ENCODE measurements at places on chromosomes 1 and 21.

GRCh38 chr1:151905070-151905442, 4.3 kb downstream of the THEM4 start:
- no peak for DNase-seq

DNA sequence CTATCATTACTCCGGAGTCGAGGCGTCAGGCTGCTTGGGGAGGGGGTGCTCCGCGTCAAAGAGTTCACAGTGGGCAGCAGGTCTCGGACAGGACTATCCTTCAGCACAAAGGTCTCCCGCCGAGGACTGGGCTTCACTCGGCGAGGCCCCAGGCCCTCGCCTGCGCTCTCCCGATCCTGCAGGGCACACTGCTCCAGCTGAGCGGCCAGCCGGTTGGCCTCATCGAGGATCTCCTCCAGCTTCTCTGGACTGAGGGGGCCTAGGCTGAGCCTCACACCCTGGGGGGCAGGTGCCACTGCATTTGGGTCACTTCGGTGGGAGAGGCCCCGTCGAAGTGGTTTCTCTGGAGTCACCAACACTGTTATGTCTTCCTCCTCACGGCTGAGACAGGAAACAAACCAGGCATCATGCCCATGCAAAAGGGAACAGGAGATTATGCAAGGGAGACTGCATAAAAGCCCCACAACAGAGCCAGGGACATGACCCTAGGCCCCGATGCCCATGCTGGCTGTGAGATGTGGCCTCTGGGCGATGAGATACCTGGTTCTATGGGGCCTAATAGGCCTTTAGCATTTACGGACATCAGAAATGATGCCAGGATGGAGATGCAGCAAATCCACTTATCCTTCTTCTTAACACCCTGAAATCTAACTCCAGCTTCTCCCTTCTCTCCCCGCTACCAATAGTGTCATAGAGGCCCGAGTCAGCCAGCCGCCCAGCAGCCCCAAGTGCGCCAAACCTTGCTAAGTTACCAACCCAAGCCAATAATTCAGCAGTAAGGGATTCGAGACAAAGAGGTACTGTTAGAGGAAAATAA, 1.1 kb downstream of the PSRC1 start:
- DNase-seq: no peak

- DNase-seq: no peak
These were observed 150.8 kb downstream of the FASLG start for GRCh38 chr1:172809750-172810149.

GRCh38 chr1:165844114-165844798, 16.8 kb downstream of the UCK2 start:
- DNase-seq: no peak

GRCh38 chr1:214650664-214651063, 47.7 kb downstream of the CENPF start:
- no peak for DNase-seq

- DNase-seq: no peak
These were observed 30.5 kb upstream of the POFUT2 start for GRCh38 chr21:45318146-45318555.

DNA sequence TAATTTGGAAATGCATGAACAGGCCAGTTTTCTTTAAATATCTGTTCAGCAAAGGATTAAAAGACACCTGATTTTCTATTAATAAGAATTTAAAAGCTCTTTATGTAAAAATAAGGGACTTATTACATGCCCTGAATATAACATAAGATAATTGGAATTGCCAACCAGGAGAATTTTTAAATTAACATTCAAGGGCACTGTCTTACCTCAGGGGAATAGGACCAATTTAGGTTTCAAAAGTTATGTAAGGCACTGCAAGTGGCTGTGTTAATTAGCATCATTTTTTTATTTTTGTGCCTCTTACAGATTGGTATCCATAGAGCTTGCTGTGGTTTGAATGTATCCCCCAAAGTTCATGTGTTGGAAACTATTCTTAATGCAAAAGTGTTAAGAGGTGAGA, 1.3 kb upstream of the NEK2 start:
- DNase-seq: no peak

- DNase-seq: no peak
These were observed 77.7 kb downstream of the SLC16A1 start for GRCh38 chr1:112878321-112878720.

DNA sequence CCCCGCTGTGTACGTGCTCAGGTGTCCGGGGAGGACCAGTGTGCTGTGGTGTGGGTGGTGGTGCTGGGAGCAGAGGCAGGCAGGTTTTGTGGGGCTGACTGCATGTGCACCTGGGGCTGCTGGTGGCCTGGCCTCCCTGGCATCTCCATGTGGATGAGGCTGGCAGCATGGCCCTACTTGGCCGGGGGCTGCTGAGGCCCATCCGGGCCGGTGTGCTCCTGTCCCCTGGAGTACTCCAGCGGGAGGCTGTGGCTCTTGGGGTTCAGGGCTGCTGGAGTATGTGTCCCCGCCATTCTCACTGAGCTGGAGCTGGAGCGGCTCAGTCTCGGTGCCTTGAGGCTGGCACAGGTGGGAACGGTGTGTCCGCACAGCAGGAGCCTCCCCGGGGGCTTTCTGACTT, 20.8 kb upstream of the PEX10 start:
- DNase-seq: no peak

- no peak for DNase-seq
These were observed 37.5 kb upstream of the PLA2G2C start for GRCh38 chr1:20223551-20224419.

- no peak for DNase-seq
These were observed 353.9 kb downstream of the LMO4 start for GRCh38 chr1:87682565-87682964.

- no peak for DNase-seq
These were observed 32.4 kb downstream of the MAPKAPK2 start for GRCh38 chr1:206716870-206717673.

DNA sequence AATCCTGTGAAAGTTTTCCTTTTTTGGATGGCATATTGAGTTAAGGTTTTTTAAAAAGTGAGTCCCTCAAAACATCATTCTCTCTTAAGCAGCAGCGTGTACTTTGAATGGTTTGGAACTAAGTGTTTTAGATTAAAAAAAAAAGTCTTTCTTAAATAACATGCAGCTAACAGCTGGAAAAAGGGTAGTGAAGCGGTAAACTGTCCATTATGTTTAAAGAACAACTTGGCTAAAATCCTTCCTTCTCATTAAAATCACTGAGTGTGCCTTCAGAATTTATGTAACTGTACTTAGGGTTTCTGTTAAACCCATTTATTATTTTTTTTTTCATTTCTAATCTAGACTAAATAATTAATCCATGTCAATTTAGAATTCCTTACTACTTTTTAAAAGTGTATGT, 254.2 kb upstream of the ADAMTS5 start:
- DNase-seq: no peak

DNA sequence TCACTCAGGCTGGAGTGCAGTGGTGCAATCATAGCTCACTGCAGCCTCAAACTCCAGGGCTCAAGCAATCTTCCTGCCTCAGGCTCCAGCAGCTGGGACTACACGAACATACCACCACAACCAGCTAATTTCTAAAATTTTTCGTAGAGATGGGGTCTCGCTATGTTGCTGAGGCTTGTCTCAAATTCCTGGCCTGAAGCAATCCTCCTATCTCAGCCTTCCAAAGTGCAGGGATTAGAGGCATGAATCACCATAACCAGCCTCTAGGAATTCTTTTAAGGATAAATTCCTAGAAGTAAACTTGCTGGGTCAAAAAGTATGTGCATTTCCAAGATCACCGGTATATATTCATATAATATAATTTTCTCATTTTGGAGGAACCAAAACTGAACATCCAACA, 17.6 kb upstream of the HUNK start:
- DNase-seq: no peak

GRCh38 chr21:20004367-20004766, 993.8 kb upstream of the NCAM2 start:
- no peak for DNase-seq

DNA sequence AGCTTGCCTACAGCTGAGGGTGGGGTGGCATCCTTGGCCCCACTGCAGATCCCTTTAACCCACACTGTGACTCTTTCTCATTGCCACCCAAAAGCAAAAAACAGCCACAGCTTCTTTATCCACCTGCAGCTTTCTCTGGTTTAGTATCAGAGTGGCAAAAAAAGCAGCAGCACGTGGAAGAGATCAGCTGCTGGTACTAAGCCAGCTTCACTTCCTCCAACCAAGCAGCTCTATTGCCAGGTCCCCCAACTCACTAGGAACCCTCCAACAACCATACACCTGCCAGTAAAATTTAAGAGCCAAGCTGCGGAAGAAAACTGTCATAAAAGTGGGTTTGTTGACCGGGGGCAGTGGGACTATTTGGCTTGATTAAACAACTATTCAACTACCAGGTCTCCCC, 66.4 kb downstream of the KDM1A start:
- DNase-seq: no peak

GRCh38 chr1:184255560-184255959, 131.3 kb upstream of the C1orf21 start:
- DNase-seq: no peak

GRCh38 chr1:175673371-175674150, 69.8 kb downstream of the TNR start:
- DNase-seq: no peak

DNA sequence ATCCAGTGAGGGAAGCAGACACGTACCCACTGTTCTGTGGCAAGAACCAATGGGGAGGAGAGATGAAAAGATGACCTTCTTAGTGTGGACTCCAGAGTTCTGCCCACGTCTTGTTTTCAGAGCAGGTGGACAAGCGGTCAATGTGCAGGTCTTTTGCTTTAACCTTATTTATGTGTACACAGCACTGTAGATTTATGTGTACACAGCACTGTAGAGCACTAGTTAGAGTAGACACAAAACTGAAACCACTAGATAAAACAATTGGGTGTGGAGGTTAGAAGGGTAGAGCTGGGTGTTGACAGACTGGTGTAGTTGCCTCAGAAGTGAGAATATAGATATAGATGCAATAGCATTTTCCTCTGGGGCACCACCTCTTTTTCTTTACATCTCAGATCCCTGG, 150.0 kb downstream of the MAGI3 start:
- no peak for DNase-seq

- DNase-seq: no peak
These were observed 34.7 kb upstream of the COL6A2 start for GRCh38 chr21:46063227-46063626.

- DNase-seq: peak; percentile 37
These were observed 39.0 kb upstream of the CADM3 start for GRCh38 chr1:159132271-159132881.

DNA sequence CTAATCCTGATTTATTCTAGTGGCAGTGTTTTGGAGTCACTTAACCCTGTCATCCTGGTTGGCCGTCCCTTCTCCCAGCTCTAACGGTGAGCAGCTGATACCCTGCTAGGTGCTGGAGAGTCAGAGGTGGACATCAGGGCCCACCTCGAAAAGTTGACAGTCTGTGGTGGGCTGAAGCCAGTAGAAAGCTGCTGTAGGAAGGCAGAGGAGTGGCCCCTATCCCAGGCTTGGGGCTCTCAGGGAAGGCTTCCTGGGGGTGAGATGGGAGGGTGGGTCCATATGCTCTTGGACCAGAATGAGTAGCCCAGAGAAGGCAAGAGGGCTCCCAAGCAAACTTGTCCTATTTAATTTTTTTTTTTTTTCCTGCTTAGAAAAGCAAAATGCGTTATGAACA, 475 bp upstream of the RPL5 start:
- no peak for DNase-seq

DNA sequence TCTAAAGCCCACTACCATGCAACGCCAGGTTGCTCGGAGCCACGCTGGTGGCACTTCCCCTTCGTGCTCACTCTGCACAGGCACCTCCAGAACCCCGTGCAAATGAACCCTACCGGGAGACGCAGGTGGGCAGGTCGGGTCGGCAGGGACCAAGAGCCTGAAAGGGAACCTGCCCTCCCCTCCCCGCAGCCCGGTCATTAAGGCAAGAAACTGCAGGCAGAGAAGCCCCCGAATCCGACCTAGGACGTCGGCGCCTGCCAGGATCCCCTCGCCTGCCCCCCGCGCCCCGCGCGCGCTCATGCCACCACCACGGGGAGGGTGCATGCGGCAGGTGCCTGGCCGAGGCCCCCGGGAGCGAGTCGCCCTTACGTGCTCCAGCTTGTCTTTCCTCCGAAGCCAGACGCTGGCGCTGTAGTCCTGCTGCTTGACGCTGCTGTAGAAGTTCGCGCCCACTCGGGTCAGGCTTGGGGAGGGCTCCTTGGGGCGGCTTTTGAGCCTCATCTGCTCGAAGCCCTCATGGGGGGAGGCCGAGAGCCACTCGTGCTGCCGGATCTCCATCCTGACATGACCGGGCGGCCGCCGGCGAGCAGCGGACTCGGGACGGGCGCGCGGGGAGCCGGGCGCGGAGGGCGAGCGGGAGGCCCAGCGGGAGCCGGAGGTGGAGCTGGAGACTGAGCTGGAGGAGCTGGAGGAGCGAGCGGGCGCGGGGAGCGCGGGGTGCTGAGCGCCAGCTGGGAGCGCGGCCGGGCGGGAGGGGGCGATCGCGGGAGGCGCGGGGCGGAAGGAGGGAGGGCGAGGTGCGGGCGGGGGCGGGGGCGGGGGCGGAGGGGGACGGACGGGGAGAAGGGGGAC, 552 bp downstream of the PLD5 start:
- no peak for DNase-seq

GRCh38 chr1:32367912-32368635, 5.7 kb downstream of the TSSK3 start:
- DNase-seq: no peak

- DNase-seq: peak; percentile 46
These were observed 143.8 kb downstream of the TGFB2 start for GRCh38 chr1:218488986-218489385.

DNA sequence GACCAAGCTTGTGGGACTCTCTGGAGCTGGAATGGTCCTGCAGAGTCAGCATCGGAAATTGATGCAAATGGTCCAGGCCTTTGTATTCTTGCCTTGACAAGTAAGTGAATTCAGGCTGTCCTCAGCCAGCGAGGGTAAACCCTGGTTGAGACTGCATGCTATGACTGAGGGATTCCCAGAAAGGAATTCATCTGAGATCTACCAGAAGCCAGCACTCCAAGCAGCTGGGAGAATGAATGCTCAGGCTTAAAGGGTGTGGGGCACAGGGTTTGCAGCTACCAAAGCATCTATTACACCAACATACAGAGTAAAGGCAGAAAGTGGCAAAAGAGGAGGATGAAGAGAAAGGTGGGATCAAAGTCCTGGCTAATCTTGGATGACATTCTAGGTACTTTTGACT, 257.0 kb upstream of the LYPLAL1 start:
- DNase-seq: no peak

DNA sequence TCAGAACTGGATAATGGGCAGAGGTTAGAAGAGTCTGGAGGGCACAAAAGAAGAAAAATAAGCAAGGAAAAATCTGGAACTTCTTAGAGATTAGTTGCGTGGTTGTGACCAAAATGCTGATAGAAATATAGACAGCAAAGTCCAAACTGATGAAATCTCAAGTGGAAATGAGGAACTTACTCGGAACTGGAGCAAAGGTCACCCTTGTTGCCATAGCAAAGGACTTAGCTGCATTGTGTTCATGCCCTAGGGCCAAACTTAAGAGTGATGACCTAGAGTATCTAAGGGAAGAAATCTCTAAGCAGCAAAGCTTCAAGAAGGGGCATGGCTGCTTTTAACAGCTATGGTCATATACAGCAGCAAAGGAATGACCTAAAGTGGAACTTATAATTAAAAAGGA, 180.0 kb downstream of the TTLL7 start:
- DNase-seq: no peak

- no peak for DNase-seq
These were observed 115.0 kb upstream of the USP25 start for GRCh38 chr21:15614766-15615165.

- DNase-seq: no peak
These were observed 85.3 kb downstream of the VPS13D start for GRCh38 chr1:12315146-12315545.

GRCh38 chr1:228867108-228867950, 132.1 kb downstream of the RHOU start:
- no peak for DNase-seq

- no peak for DNase-seq
These were observed 9.0 kb downstream of the TGFBR3 start for GRCh38 chr1:91876781-91877573.

- no peak for DNase-seq
These were observed 674 bp downstream of the BCL10 start for GRCh38 chr1:85275701-85276214.
